Testis (tissue), 5 donors: ENCODE measurements at places on chromosomes 3 and 15.

DNA sequence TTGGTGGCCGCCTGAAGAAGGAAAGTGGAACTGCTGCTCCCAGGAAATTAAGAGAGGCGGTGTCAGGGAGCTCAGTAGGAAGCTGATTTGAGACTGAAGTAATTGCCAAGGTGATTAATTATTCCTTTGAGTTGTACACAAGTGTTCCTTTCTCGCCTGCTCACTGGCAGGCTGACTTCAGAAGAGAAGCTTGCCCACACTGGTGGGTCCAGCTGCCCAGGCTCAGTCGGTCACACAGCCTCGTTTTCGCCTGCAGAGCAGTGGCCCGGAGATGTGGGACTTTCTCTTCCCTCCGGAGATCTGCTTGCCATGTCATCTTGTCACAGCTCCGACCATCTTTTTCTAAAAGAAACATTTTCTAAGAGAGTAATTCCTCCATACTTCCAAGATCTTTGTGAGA lies 478.0 kb downstream of the MCTP2 start:
- H3K36me3 ChIP-seq, result no peaks in the 10 kb centered on the region
- H3K27ac ChIP-seq, result no peak overlapping the region
- no peaks in the 10 kb centered on the region for H3K27me3 ChIP-seq
- no peak overlapping the region for H3K4me3 ChIP-seq
- no peak for DNase-seq

DNA sequence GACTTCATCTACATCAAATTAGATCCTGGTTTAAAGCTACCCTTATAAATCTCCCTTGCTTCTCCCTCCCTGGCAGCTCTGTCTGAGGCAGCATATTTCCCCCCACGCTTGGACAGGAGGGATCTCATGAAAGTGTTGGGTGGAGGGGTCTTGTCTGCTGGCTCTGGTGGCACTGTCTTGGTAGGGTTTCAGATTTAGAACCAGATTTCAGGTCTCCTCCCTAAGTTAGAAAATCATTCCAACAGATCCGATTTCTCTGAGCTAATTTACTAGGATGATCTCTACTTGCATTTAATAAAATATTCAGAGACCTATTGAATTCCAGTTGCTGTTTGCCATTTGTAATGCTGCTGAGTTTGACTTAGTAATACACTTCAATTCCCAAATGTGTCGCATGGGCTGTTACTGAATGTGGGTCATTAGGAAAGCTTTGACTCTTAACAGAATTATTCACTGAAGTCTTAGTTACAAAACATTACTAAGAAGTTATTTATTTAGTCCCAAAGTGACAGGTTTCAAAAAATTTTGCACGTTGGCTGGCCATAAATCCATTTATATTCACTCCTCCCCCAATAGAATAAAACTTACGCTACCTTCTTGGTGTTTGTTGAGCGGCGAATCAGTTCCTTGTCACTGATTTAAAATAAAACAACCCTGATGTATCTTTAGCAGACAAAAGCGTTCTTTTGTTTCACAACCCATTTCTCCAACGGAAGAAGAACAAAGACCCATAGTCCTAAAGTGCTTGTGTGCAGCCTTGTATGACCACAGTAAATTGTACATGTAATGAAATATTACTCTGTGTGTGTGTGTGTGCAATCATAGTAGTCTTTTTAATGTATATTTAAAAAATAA lies 84.5 kb downstream of the TRAK1 start:
- H3K4me3 ChIP-seq, result no peak overlapping the region
- H3K36me3 ChIP-seq, result no peaks in the 10 kb centered on the region
- no peaks in the 10 kb centered on the region for H3K27me3 ChIP-seq
- H3K4me1 ChIP-seq, result peaks cover 15% of the 10 kb centered on the region
- no peak for DNase-seq
- no peak overlapping the region for H3K27ac ChIP-seq

DNA sequence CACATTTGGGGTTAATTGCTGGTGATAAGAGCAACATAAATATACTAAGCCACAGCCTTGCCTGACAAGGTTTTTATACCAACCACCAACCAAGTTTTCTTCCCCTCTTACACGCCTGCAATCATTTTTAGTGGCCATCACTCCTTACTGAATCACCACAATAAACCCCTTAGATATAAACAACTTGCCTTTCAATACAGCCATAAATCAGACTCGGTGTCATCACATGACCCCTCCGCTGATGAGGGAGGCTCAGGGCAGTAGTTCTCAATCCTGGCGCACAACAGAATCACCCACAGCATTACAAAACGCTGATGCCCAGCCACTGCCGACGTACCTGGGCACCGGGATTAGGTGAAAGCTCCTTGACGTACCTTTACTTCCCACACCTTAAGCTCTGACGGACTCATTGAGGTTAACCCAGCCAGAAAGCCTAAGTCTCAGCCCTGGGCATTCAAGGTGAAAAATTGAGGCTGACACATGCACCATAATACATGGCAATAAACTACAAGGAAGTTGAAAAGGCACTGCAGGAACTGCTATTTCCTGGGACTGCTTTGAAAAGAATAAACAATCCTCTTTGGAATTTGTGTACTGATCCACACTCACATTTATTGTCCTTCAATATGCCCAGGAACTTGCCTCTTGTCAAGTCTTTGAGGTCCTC lies 17.1 kb downstream of the ADCY5 start:
- no peaks in the 10 kb centered on the region for H3K4me1 ChIP-seq
- H3K36me3 ChIP-seq, result no peaks in the 10 kb centered on the region
- no peaks in the 10 kb centered on the region for H3K27me3 ChIP-seq

DNA sequence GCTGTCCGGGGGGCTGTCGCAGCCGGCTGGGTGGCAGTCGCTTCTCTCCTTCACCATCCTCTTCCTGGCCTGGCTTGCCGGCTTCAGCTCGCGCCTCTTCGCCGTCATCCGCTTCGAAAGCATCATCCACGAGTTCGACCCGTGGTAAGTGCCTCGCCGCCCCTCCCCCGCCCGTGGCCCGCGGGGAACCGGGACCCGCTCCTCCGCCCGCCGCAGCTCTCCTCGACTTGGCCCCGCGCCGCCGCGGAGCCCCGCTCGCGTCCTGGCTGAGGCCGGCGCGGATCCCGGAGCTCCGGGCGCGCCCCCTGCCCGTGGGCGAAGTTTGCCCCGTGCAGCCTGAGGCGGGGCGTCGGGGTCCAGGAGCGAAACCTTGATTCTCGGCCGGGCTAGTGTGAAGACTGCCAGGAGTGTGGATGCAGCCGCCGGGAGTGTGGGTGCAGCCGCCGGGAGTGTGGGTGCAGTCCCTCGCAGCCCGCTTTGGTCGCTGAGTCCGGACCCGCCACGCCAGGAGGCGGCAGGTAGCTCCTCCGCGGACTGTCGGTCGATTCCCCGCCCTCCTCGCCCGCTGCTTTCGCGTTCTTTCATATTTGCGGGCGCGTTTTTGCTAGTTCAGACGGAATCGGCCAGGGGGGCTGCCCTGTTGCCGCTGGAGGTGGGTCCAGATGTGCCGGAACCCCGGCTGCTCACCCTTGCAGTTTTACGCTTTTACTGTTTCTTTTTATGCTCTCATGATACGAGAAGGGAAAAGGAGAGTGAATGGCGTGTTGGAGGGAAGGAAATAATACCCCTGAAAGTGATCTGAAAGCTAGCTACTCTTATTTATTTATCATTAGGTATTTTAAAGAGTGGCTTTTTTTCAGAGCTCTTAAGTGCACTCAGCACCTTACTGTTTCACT lies 692 bp downstream of the STT3B start:
- H3K27me3 ChIP-seq, result no peaks in the 10 kb centered on the region
- H3K36me3 ChIP-seq, result no peaks in the 10 kb centered on the region
- peak overlapping the region; percentile 98 for H3K27ac ChIP-seq
- DNase-seq, result peak; percentile 60
